ENCODE measurements at places on chromosomes 5 and 9. TPM values are rescaled to one million over a fixed set of nuclear protein-coding genes. Genes with fewer than 3 reads are reported as not detected.
A peak's percentile ranks its signal among the peaks of the same experiment; 100 is the strongest.

GRCh38 chr5:143376911-143377813, 26.3 kb downstream of the NR3C1 start:
- peak; percentile 38 for DNase-seq

DNA sequence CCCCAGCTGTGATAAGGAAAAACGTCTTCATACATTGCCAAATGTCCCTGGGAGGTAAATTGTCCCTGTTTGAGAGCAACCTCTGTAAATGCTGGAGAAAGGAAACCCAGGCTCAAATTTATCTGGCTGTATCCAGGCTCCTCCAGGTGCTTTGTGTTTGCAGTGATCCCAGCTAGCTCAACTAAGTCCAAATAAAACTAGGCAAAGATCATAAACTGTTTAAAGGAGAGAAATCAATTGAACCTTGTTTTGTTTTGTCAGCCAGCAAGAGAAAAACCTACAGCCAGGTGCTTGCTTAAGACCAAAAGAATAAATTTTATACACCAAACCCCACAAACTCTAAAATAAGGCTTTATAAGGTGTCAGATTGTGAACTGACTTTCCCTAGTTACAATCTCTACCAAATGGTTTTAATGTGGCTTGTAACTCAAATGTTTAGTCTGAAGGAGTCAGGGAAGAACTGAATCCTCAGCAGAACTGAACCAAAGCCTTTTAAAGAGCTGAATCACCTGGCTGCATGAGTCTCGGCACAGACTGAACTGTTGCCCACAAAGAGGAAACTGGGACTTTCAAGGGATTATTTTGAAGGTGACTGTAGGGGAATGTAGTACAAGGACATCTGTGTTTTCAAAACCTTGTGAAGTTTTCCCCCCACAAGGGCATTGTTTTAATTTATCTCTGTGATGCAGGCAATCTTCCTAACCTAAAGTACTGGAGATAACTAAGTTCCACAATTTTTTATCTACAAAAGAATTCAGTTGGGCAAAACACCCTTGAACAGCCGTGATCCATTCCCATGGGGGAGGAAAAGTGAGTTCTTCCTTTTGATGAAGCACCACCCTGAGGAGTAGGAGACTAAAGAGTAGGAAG, 201.7 kb upstream of the TARS1 start:
- no peak for DNase-seq

The SGCD gene
- 5.8 TPM for total RNA-seq

The PCDHGC4 gene
- 3.6 TPM for total RNA-seq

The ZNF782 gene
- total RNA-seq, result 9.3 TPM

DNA sequence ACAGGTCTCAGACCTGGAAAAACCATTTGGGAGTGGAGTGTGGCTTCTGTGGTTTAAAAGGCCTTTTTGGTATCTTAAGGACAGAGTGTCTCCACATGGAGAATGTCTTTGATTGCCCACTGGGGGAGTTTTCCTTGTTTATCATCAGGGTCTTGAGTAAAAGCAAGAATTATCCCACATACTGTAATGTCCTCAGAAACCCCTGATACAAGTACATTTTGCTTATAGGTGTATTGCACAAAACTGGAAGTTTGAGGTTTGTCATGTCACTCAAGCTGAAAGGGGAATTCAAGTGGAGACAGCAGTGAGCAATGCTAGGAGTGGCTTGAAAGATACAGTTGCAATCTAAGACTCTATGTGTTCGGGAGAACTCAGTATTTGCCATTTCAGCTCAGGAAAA, 62.7 kb upstream of the GRAMD2B start:
- DNase-seq, result no peak

The SELENOP gene
- 221 TPM for total RNA-seq

DNA sequence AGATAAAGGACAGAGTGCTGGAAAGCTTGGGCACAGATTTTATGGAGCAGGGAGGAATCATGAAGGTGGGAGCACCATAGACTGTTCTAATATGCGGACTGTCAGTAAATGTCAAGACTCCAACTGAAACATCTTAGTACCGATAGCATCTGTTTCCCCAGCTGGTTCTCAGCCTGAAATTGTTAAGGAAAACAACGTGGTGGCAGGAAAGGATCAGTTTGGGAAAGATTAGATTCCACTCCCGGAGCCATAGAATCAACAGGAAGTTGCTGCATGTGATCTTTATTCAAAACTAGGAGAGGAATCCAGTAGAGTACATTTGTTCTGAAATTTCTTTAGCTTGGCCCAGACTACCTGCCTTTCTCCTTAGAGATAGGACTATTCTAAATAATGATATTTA, 559.1 kb downstream of the CSNK1G3 start:
- no peak for DNase-seq

The ROPN1L gene
- total RNA-seq, result not detected

- DNase-seq, result no peak
Measured at GRCh38 chr5:159963935-159964334, 45.0 kb upstream of the TTC1 start.

The CCDC171 gene
- total RNA-seq, result 1.9 TPM

The TEX48 gene
- not detected for total RNA-seq

The PTGES gene
- 0.76 TPM for total RNA-seq

GRCh38 chr5:159316519-159317383, 13.5 kb downstream of the IL12B start:
- peak; percentile 42 for DNase-seq

DNA sequence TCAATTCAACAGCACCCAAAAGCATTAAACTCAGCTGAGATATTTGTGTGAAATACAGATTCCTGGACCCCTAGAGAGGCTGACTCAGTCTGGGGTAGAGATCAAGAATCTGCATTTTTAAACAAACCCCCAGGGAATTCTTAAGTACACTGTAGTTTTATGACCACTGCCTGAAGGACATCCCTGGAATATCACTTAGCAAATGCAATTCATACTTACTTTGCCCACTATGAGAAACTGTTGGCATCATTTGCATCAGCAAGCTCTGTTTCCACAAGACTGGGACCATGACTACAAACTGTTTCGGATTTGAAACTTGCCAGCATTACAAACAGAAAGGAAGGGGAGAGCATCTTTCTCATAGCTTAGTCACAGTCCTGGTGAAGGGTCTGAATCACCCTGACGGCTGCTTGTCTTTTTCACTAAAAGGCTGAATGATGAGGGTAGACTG, 63.7 kb downstream of the MLLT3 start:
- no peak for DNase-seq

DNA sequence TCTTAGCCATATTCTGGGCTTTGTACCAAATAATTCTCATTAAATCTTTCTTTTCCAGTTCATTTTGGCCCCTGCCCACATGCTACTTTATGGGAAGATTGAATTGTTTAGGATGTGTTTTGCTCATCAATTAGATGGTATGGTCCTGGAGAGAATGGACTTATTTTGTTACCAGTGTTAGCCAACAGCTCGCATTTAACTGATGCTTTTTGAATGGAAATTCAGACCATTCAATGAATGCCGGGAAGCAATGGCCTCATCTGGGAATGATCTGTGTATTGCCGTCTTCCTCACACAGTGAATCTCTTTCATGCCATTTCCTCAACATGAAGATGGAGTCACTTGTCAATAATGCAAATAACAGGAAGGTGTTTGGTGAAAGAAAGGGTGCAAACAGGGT, 370.6 kb upstream of the PIK3R1 start:
- DNase-seq, result no peak

GRCh38 chr5:138508958-138509357, 34.1 kb downstream of the ETF1 start:
- no peak for DNase-seq

DNA sequence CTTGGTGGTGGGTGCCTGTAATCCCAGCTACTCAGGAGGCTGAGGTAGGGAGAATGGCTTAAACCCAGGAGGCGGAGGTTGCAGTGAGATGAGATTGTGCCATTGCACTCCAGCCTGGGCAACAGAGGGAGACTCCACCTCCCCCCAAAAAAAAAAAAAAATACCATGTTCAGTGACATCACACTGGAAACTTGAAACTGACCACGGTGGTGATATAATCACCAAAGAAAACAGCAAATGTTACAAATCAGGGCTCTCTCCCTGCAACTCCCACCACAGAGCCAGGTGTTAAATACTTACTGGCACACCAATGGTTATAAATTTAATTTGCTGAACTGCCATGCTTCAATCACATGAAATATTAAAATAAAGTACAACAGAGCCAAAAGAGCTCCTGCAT, 81.4 kb downstream of the ZNF608 start:
- peak; percentile 83 for DNase-seq

- no peak for DNase-seq
Measured at GRCh38 chr5:123217173-123217572, 128.1 kb downstream of the PRDM6 start.

The FOXD4L5 gene
- total RNA-seq, result 0.33 TPM

The SLC6A7 gene
- total RNA-seq, result not detected

- no peak for DNase-seq
Measured at GRCh38 chr5:56164376-56164775, 68.8 kb downstream of the ANKRD55 start.

GRCh38 chr5:60497706-60498500, 202.1 kb downstream of the DEPDC1B start:
- DNase-seq, result no peak

The NR2F1-AS1 gene
- total RNA-seq, result 11.3 TPM

The F2RL1 gene
- total RNA-seq, result 0.02 TPM

DNA sequence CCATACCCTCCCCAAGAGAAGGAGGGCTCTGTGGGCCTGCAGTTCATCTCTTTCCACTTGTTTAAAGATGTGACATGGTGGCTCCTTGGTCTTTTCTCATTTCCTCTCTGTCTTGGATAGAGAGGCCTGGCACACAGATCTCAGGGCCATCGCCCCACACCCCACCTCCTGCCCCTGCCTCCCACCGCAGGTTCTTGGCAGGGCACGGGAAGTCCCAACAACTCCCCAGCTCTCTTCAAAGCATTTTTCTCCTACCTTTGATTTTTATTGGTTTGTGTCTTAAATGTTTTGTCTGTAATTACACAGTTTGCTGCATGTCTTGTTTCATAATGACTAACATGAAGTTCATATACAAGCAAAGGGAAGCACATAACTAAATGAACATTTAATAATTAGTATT, 178.5 kb upstream of the MSX2 start:
- DNase-seq, result no peak

The GPR21 gene
- total RNA-seq, result 1.7 TPM

DNA sequence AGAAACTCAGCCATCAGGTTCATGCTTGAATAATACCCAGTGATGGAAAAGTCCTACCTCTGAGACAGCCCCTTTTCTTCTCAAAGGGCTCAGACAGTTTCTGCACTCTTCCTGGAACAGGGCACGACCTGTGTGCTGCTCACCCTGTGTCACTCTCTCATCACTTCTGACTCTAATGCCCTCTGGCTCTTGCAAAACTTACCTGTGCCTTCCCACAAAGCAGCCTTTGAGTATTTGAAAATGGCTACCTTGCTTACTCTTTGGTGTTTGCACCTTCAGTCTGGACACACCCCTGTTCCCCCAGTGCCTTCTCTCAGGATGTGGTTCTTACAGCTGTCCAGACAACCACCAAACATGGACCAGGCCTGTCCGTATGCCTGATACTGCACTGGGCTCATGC, 171.4 kb downstream of the GRIA1 start:
- DNase-seq, result no peak

DNA sequence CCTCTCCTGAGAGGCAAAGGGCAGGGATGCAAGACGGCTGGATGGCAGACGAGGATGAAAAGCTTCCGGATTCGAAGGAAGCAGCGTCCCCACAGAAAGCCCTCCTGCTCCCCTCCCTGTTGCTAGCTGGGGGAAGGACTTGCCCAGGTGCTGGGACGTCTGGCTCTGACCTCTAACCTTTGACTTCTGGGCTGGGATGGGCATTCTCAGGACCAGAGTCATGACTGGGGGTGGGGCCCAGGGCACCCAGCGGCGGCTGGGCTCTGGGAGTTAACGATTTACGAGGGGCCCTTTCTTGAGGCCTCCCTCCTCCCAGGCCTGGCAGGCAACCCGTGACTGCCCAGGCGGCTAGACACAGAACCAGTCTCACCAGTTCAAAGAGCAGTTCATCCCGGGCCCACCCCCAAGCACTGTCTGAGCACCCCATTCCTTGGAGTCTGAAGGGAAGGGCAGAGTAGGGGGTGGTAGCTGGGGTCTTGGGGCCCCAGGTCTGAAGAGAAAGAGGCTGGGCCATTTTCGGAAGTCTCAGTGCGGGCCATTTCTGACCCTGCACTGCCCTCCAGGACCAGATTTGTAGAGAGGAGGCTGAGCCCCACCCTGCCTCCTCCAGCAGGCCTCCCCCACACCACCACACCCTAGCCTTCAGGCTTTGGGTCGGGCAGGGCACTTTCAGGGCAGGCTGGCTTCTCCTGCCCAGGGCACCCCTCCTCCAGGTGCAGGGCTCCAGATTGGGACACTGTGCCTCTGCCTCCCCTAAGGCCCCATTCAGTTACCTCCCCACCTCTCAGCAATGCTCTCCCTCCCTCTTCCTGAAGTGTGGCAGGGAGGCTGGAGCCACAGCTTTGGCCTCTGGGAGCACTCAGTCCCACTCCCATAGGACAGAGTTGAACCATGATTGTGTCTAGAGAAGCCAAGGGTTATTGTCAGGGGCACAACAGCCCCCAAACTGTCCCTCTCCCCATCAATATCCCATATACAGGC, 5.0 kb upstream of the CXXC5 start:
- DNase-seq, result no peak

DNA sequence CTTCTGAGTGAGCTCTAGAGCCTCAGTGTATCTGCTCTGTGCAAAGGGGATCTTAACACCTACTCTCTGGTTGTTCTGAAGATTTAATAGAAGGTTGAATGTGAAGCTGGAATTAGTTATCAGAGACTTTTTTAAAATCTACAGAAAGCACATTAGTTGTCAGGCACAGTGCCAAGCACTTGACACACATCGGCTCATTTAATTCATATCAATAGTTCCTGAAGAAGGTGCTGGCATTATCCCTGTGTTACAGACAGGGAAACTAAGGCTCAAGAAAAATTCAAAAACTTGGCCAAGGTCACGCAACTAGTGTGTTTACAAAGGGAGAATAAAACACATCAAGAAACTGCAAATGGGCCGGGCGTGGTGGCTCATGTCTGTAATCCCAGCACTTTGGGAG, 80.2 kb downstream of the FGF18 start:
- DNase-seq, result no peak

GRCh38 chr5:107381189-107381856, 289.4 kb downstream of the EFNA5 start:
- DNase-seq, result peak; percentile 24

DNA sequence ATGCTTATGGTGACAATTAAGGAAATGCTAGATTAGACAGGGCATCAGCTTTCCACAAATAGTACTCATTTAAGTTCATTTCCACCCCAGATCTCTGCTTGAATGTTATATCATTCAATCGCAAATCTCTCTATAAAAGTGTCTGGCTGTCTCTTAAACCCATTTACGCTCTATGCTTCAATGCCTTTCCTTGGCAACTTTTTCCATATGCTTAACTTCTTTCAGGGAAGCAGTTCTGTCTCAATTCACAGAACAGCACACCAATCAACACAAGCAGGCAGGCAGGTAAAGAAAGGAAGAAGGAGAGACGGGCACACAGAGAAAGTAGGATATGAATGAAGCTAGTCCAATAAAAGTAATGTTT, 243.1 kb downstream of the DENND1A start:
- DNase-seq, result no peak

- DNase-seq, result no peak
Measured at GRCh38 chr5:15717001-15717400, 217.0 kb downstream of the FBXL7 start.

- DNase-seq, result peak; percentile 10
Measured at GRCh38 chr9:4048441-4048840, 251.4 kb downstream of the GLIS3 start.

- DNase-seq, result no peak
Measured at GRCh38 chr5:87210743-87211142, 56.9 kb upstream of the RASA1 start.

Measured in SJCRH30 (cell line).